ENCODE measurements at places on chromosomes 7 and 10. TPM values are rescaled to one million over a fixed set of nuclear protein-coding genes. Genes with fewer than 3 reads are reported as not detected.

Gene FBXL13
- total RNA-seq: not detected

Gene AGAP6
- 2.9 TPM for total RNA-seq

Gene LFNG
- 5.9 TPM for total RNA-seq

GRCh38 chr10:124346831-124347230, 71.9 kb downstream of the OAT start:
- no peaks in the 10 kb centered on the region for H3K4me1 ChIP-seq
- H3K27me3 ChIP-seq: no peaks in the 10 kb centered on the region
- no peak for DNase-seq
- no peaks in the 10 kb centered on the region for H3K36me3 ChIP-seq
- no peak overlapping the region for H3K4me3 ChIP-seq
- no peak overlapping the region for H3K27ac ChIP-seq

- H3K36me3 ChIP-seq: no peaks in the 10 kb centered on the region
- H3K4me1 ChIP-seq: no peaks in the 10 kb centered on the region
- no peaks in the 10 kb centered on the region for H3K27me3 ChIP-seq
- H3K4me3 ChIP-seq: no peak overlapping the region
- H3K27ac ChIP-seq: no peak overlapping the region
Observed at GRCh38 chr7:20030915-20031362, 186.2 kb downstream of the MACC1 start.

DNA sequence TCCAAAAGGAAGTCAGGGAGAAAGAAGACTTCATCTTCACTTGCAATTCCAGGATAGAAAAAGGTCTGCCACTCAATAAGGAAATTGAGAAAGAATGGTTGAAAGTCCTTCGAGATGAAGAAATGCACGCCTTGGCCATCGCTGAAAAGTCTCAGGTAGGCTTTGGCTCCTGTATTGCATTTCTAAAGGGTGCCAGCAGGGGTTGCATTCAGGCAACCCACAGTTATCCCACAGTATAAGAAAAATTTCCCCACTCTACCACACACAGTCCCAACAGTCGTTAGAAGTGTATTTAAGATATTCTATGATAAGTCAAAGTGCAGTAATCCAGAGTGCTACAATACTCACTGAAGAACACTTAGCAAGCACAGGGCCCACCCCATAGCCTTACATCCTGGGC, 93.4 kb upstream of the FGL2 start:
- DNase-seq: no peak
- H3K4me1 ChIP-seq: no peaks in the 10 kb centered on the region
- no peak overlapping the region for H3K4me3 ChIP-seq

- H3K4me1 ChIP-seq: peaks cover 7% of the 10 kb centered on the region
- H3K4me3 ChIP-seq: peak overlapping the region; percentile 73
- H3K27me3 ChIP-seq: no peaks in the 10 kb centered on the region
- no peak for DNase-seq
- H3K27ac ChIP-seq: no peak overlapping the region
- H3K36me3 ChIP-seq: no peaks in the 10 kb centered on the region
Observed at GRCh38 chr7:152674860-152675758, 832 bp downstream of the XRCC2 start.

DNA sequence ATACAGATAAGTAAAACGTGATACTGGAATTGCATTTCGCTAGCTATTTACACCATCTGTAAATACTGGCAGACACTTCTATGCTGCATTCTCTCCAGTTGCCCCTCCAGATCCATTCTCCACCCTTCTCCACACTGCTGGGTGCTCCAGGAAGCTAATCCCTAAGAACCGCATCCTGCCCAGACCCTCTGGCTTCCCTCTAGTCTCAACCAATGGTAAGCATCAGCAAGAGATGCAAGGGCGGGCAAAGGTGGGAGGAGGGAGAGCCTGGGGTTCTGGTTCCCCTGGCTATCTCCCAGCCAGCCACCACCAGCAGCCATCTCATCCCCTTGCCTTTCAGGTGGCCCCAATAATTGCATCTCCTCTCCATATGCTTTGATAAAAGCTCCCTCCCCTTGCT, 84.4 kb downstream of the AMPH start:
- no peak overlapping the region for H3K4me3 ChIP-seq
- no peaks in the 10 kb centered on the region for H3K36me3 ChIP-seq
- no peak overlapping the region for H3K27ac ChIP-seq
- no peaks in the 10 kb centered on the region for H3K27me3 ChIP-seq
- H3K4me1 ChIP-seq: no peaks in the 10 kb centered on the region
